ENCODE measurements at places on chromosomes 3 and 15.

- no peak for DNase-seq
Measured at GRCh38 chr3:107387555-107387954, 10.3 kb downstream of the CCDC54 start.

DNA sequence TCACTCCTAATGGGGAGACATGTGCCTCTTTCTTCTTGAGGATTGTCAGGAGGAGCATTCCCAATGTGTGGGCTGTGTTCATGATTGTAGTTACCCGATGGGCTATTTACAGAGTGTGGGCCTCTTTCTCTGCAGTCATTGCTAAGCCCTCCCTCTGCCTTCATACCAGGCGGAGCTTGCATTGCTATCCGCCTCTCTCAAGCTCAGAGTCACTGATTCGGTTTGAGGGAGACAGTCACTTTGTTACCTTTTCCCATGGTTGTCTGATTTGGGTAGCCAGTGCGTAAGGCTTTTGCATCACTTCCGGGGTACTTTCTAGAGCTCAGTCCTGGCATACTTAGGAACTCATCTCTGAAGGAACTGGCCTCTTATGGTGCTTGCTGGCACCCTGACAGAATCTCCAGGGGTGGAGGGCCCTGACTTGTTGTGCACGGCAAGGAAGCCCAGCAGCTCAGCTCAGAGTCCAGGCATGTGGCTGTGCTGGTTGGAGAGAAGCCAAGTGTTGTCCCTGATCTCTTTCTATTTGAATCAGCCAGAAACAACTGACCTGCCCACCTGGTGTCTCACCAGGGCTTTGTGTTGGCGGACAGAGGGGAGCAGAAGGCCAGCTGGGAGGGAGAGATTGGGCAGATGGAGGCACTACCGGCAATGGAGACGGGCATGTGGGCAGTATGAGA lies 79.8 kb downstream of the EPHB1 start:
- DNase-seq = no peak

DNA sequence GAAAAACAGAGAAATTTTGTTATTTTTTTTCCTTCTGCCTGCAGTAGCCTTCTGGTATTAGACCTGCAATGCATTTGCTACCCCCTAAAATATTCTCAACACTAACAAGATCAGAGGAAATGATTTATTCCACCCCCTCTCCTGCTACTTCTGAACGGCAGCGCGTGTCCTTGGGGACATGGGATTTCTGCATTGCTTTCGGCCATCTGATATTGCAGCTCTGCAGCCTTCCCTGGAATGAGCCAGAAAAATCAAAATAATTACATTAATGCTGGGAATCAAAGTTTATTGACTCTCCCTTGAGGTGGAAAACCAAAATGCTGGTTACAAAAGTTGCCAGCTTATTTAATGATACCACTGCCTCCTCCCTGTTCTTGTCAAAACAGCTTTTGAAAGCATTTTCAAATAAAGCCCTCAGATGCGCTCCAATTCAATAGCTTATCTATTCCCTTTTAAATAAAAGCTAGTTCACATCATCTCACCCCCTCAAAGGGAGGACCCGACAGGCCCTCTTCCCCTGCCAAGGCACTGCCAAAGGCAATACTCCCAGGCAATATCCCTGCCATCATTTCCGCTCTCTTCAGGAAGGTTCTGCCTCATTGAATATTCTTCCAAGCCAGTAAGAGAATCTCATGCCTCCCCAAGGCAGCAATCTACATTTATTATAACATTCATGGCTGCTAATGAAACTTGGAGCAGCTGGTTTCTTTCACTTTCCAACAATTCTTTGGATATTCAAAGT lies 96.6 kb downstream of the FHIT start:
- DNase-seq = no peak

DNA sequence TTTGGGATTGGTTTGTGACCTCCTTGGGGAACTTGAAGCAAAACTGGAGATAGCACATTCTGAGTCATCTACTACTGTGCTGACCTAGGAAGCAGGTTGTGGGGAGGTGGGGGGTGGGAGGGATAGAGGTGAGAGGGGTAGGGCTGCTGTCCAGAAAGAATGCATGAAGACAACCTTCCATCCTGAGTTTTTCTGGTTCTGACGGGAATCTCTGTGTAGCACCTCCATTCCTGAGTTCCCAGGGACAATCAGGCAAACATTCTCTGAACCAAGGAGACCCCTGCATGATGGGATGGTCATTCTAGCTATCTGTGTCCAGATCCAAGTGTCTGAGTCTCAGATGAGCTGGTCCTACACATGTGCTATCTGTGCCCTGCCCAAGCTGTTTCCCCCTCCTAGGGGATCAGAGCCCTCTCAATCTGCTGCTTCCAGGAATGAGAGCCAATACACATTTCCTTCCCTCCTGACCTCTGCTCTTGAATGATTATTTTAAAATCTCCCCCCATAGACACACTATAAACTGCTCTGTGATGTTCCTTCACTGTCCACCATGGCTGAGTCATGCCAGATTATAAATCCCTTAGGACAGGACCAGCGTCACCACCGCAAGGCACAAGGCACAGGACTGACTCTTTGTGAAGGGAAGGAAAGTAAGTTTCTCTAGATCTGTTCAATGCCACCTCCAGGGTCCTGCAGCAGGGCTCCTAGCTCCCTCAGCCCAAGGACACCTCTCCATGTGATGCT lies 2.2 kb upstream of the CD276 start:
- no peak for DNase-seq

GRCh38 chr3:37968813-37969595 lies 21.6 kb upstream of the VILL start:
- no peak for DNase-seq

DNA sequence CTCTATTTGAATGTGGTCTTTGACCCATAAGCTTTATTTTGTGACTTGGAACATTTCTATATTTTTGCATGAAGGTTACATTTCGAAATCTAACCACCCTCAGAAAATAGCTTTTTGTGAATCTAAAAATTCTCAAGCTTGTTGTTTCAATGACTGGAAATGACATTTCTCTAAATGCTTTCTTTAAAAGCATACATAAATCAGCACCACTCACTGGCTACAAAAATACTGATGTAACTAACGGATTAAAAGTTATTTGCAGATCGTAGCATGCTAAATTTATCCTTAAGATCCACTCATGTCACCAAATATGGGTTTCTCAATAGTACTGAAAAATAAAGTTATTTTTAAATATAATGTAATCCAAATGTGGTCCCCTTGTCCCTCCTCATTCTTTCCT lies 55.2 kb upstream of the ACAN start:
- DNase-seq = no peak

DNA sequence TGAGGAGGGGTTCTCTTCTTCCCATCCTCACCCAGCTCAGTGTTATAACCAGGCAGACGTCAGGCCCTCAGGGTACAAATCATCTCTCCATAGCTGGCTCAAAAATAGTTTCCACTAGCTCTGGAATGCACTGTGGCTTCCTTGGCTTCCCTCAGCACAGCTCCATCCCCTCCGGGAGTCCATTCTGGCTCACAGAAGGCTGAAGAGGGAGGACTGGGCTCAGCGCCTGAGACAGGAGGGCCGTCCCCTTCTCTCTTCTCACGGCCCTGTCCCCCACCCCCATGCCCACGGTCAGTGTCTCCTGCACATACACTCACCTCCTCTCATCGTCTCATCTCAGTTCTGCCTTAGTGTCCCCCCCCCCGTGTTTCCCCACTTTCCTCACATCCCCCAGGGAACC lies 50.1 kb downstream of the UMPS start:
- DNase-seq = no peak

GRCh38 chr15:55587321-55588069 lies 650 bp downstream of the PYGO1 start:
- DNase-seq = no peak

- DNase-seq = peak; percentile 17
Measured at GRCh38 chr15:44194323-44195150, 534 bp downstream of the FRMD5 start.

- no peak for DNase-seq
Measured at GRCh38 chr3:159340877-159341500, 539.1 kb downstream of the MFSD1 start.

- DNase-seq = no peak
Measured at GRCh38 chr15:74032606-74033561, 38.4 kb downstream of the PML start.

DNA sequence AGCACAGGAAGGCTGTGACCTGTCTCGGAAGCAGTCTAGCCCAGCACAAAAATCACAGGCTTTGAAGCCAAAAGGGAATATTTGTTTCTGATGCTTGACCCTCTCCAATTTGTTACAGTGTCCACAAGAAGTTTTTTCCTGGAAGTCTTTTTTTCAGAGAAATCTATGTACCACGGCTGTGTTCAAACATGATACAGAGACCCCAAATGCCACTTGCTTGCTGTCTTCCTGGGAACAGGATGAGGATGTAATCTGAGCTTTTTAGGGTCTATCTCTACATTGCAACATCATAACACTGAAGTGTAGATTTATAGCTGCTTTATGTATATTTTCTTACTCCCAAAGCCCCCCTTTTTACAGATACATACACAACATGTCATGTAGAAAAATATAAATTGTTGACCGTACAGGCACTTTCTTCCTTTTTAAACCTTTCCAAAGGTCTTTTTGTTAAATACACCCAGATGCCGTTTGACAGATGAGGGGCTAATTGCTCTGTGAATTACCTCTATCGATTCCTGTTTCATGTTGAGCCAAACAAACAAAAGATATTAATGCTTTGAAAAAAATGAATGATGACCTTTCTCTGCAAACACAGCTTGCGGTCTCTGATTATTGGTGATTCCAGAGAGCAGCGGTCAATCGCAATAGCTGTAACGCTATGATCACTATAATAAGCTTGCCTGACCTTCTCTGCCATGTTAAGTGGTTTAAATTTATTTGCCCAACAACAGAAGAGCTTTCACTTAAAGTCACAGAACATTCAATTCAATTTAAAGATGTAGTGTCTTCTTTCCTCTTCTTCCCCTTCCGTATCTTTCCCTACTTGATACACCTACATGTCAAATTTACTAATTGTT lies 875.9 kb upstream of the NR2F2 start:
- DNase-seq = no peak

GRCh38 chr15:88604381-88605188 lies 16.6 kb upstream of the AEN start:
- DNase-seq = no peak

GRCh38 chr3:164459521-164460151 lies 618.7 kb downstream of the SI start:
- no peak for DNase-seq

DNA sequence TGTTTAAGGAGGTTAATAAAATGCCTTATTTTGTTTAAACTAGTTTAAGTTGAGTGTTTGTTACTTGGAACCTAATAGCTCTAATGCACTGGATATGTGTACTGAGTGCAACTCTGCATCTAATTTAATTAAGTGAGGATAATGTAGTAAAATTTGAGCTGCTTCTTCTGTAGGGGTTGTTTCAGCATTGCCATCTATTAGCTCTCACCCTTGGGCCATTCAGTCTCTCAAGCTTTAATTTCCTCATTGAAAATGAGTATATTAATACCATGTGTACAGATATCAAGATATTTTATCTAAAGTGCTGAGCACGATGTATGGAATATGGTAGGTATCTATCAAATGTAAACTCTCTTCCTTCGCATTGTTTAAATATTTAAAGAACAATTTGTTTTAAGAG lies 375.7 kb upstream of the LRRC3B start:
- DNase-seq = no peak

- DNase-seq = no peak
Measured at GRCh38 chr15:79122991-79123390, 32.4 kb upstream of the RASGRF1 start.

DNA sequence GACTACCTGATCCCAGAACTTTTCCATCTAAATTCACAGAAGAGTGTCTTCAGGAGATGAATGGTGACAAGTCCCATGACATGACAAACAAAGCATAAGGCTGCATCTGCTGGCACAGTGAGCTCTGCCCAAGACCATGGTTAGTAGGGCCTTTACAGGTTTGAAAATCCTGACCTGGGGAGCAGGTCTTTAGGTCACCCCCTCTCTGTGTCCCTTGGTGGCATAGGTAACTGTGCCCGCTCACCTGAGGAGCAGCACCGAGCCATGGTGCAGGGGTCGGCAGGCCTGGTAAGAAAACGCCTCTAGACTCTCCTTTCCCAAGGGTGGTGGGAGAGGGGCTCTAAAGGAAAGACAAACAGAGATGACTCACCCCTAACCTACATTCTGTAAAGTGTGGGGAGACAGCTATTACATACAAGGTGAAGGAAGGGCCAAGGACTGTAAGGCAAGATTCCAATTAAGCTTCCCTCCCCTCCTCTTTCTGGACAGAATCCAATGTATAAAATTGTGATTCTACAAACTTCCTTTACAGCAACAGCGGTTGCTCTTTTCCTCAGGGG lies 74.0 kb downstream of the SATB1 start:
- no peak for DNase-seq

DNA sequence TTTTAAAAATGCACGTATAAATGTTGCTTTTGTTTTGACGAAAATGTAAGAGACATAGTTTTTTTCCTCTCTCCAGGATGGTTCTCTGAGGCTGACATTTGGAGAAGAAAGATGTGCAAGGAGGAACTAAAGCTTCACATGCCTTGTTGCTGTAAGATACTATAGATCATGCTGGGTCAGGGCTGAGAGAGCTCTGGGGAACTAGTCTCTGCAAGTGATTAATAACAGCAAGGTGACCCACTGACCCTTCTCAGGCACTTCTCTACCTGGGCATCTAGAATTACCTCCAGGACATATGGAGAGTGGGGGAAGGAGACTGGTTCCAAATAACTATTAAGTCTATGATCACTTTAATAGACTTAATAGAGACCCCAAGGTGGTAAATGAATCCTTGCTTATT lies 246.0 kb downstream of the KBTBD8 start:
- DNase-seq = no peak

- DNase-seq = no peak
Measured at GRCh38 chr15:70714565-70714964, 48.8 kb downstream of the UACA start.

Data from stimulated activated CD4-positive, alpha-beta T cell treated with anti-CD3 and anti-CD28 coated beads, Interleukin-1b, Interleukin-23, amount 100 ng/mL, for 4 hours (primary cell).